Activated CD4-positive, alpha-beta T cell treated with anti-CD3 and anti-CD28 coated beads, Interleukin-2, amount 50 U/mL, for 1 hour (primary cell): ENCODE measurements at places on chromosomes 7 and 10.

GRCh38 chr10:80924063-80924952, 386.6 kb downstream of the SH2D4B start:
- DNase-seq: peak; percentile 5

DNA sequence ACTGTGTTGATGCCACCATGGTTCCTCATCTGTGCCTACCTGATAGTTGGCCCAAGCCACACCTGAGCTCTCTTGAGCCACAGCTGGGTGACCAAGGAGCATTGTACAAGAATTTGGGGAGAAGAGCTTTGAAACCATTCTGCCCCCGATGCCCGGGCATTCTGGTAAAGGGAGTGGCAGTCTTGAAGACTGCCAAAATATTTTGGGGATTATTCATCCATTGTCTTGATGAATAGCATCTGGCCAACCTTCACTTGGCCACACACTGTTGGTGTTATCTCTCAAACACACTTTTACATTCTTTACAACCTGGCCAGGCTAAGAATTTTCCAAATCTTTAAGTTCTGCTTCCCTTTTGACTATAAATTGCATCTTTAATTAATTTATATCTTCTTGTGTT, 113.1 kb upstream of the PCBD1 start:
- DNase-seq: no peak

DNA sequence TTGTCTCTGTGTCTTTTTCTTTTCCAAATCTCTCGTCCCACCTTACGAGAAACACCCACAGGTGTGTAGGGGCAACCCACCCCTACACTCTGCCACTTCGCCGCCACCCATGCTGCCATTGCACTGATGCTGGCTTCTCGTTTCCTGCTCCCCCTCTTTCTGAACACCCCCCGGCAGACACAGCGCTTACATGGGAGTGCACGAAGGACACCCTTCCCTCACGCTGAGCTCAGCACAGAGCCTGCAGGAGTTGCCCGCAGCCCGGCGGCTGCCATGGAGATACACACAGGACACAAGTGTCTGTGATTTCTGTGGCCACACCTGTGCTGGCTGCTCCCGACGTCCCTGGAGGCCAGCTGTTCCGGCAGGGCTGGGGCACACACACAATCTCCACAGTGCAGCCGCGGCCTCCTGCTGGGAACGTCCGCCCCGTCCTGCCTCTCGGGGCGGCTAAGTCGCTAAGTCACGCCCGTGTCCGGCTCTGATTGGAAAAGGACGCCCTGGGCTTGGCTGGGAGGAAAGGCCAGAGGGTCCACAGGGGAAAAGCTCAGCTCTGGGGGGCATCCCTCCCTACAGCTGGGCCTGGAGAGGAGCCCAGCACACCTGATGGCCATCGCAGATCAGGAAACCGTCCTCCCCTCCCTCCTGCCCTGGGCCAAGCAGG, 349.8 kb downstream of the PTPRN2 start:
- no peak for DNase-seq

DNA sequence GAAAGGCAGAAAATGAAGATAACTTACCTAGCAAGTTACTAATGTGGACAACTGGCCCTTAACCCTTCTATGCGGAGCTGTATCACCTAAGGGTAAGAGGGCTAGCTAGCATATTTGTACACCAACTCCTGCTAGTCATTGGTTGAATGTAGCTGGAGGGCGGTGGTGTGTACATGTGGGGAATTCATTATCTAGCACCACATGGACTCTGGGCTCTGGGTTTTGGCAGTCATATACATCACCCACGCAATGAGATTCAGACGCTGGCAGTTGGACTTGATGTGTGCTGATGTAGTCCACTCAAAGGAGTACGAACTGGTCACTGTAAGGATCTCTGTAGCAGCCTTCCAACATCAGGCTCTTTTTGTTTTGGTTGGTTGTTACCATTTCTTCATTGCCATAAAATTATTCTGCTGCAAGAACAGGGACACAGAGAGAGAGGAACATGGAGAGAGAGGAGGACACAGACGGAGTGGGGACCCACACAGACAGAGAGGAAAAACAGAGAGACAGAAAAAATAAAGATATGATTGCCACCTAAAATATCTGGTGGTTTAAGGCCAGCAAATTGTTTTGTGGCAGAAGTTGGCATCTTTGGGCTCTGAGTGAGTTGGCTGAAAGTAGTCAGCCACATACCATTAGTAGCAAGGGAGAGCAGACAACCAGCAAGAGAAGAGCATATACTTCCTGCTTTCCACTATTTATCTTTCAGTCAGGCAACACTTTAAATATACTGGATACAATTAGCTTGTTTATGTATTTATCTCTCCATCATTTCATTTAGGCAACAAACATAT, 76.7 kb upstream of the MTPN start:
- no peak for DNase-seq

DNA sequence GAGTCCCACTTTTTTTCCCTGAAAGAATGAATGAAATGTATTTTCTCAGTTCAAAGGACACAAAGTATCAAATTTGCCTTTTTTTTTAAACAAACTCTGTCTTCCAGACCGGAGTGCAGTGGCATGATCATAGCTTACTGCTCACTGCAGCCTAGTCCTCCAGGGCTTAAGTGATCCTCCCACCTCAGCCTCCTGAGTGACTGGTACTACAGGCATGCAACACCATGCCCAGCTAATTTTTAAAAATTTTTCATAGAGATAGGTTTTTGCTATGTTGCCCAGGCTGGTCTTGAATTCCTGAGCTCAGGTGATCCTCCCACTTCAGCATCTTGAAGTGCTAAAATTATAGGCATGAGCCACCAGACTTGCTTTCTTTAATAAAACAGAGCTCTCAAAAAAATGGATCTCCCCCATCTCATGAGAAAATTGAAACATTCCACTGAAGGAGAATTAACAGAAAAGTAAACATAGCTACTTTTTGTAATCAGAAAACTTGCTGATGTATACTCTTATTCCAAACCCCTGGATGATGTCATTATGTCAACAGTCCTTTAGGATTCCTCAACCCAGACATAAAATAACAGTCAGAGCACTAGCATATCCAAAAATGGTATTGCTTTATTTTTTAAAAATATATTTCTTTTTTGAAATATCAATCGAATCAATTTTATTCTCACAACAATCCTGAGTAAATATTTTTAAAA, 12.3 kb upstream of the TRDMT1 start:
- no peak for DNase-seq

DNA sequence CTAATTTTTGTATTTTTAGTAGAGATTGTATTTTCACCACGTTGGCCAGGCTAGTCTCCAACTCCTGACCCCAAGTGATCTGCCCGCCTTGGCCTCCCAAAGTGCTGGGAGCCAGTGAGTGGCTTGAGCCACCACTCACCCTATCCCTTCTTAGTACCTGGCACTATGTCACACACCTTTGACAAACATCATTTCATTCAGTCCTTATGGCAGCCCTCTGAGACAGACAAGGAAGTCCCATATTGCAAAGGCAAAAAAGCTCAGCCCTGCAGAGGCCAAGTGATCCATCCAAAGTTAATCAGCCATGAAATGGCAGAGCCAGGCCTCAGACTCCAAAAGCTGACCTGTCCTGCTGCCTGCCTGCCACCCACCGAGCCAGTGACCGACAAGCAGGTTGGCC, 39.9 kb upstream of the ECHDC3 start:
- no peak for DNase-seq

DNA sequence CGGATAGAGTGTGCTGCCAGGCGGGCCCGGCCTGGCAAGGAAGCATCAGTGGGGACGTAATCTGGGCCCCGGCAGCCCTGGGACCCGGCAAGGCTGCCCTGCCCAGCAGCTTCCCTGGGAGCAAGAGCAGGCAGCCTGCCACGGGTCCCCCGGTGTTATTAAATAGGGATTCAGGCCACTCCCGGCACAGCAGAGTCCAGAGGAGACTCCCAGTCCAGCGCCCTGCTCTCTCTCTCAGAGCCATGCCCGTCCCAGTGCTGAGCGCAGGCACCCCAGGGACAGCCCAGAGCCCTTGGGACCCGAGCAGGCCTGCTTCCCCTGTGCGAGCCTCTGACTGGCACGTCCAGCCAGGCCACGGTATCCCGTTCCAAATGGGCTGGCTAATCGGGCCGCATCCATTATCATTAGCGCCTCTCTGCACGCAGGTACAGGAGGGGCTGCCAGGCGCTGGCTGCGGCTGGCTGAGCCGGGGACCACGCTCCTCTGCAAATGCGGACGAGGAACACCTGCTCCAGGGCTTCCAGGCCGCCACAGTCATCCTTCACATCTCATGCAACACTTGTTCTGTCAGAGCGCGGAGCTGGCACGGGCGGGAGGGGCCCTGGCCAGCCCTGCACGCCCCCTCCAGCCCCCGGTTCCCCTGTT, 344.2 kb upstream of the MKI67 start:
- no peak for DNase-seq

DNA sequence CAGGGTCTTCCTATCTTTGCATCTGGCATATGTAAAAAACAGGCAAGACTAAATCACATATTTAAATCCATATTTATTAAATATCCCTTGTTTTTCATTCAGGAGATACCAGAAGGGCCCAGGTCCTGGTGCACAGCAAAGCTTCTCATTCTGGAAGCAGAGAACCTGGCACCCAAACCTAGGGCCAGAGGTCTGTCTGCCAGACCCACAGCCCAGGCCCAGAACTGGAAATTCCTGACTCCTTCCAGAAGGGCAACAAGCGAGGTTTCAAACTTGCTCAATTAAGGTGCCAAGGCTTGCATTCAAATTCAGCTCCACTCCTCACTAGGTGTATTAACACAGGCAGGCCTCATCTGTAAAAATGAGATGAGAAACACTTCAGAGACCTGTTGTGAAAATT, 4.2 kb upstream of the MYO1G start:
- no peak for DNase-seq
